Stimulated activated CD4-positive, alpha-beta T cell treated with anti-CD3 and anti-CD28 coated beads, Interleukin-1b, Interleukin-23, amount 100 ng/mL, for 24 hours (primary cell): ENCODE measurements at places on chromosomes 4 and X.

DNA sequence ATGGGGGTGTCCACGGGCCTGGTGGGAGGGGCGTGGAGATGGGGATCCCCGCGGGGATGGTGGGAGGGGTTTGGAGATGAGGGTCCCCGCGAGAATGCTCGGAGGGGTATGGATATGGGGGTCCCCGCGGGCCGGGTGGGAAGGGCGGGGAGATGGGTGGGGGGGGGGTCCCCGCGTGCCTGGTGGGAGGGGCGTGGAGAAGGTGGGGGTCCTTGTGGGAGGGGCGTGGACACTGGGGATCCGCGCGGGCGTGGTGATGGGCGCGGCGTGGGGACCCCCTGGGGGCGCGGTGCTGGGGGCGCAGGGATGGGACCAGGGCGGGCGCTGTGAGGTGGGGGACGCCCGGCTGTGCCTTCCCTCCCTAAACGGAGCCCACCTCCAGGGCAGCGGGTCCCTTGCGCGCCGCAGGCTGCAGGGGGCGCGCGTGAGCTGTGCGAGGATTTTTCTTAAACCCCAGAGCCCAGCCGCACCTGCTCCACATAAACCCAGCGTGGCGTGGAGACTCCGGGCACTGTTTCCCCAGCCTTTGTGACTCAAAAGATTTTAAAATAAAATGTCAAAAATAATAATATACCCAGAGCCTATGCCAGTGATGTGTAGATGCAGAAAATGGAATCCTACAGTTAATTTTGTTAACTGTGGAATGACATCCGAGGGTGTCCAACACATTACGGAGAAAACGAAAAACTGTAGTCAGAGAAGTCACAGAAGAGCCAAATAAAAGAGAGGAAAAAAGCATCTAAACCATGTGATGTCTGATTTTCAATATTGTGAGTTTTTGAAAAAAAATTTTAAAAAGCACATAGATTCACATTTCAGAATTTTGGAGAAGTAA is 1.5 kb upstream of the ASMTL start:
- peak; percentile 85 for DNase-seq

DNA sequence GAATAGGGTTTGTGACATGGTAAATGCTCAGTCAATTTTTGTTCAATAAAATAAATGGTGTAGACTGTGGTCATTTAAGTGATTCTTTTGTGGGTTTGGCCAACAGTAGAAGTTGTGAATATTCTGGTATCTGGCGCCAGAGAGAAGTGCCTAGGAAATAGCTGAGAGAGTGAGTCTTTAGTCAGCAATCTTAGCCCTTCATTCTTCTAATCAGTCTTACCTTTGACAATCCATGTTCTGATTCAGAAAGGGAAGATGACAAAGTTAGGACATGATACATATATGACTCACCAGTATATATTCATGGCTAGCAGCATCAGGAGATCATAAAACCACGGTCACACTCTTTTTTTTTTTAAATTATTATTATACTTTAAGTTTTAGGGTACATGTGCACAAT is 141.8 kb upstream of the PCDH18 start:
- DNase-seq = no peak

GRCh38 chr4:6733358-6734164 is 17.6 kb downstream of the BLOC1S4 start:
- no peak for DNase-seq

DNA sequence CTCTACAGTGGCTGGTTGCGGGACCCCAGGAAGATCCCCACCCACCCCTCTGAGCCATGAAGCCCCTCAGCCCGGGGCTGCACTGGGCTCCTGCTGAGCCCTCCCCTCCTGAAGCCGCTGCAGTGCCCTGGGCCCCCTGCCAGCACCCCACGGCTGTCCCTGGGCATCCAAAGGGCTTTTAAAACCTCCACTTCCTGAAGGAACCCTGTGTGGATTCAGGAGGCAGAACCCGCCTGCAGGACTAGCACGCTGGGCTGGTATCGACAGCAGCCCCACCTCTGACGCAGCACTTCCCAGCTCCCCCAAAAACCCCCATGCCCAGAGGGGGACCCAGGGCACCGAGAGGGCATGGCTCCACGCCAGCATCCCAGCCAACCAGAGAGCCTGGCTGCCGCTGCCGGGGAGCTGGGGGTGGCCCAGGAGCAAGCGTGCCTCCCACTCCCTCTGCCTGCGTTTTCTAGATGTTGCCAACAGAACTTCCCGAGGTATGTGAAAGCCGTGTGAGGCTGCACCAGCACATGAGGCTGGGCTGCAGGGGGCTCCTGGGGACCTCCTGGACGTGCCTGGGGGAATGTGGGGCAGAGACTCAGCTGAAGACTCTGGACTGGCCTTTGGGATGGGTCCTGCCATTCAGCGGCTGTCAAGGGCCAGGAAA is 6.3 kb downstream of the MXD4 start:
- DNase-seq = no peak
